ENCODE measurements at places on chromosomes 7 and 10. TPM values are rescaled to one million over a fixed set of nuclear protein-coding genes. Genes with fewer than 3 reads are reported as not detected.

PKD2L1 gene
- total RNA-seq = not detected

TET1 gene
- 3.4 TPM for total RNA-seq

GPR26 gene
- total RNA-seq = not detected

CALML3 gene
- not detected for total RNA-seq

LLCFC1 gene
- total RNA-seq = not detected

HUS1 gene
- total RNA-seq = 44.8 TPM

AKR1C2 gene
- total RNA-seq = not detected

LRRN3 gene
- not detected for total RNA-seq

CXCL12 gene
- total RNA-seq = not detected

FFAR4 gene
- total RNA-seq = not detected

CDC14C gene
- not detected for total RNA-seq
